ENCODE measurements at places on chromosomes 6 and 20.
A peak's percentile ranks its signal among the peaks of the same experiment; 100 is the strongest.

GRCh38 chr6:54100411-54101006 is 10.7 kb upstream of the MLIP start:
- no peak for DNase-seq

- no peak for DNase-seq
Measured at GRCh38 chr6:151430886-151431285, 21.0 kb downstream of the RMND1 start.

- DNase-seq = no peak
Measured at GRCh38 chr6:9064156-9064555, 628.8 kb upstream of the SLC35B3 start.

DNA sequence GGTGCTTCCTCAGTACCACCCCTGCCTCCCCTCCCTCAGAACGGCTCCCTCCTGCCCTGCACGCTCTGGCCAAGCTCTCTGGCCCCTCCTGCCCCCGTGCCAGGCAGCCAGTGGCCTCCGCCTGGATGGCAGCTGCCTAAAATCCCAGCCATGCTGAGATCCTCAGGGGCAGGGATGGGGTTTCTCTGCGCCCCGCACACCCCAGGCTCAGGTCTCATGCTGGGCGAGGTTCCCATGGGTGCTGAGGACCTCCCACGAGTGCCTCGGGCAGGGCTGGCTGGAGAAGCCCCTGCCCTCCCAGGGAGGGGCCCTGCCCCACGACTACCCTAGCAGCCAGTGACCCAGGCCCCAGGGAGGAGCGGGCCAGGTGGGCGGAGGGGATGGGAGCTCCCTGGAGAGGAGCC is 2.7 kb downstream of the PTK6 start:
- DNase-seq = no peak

GRCh38 chr20:22949331-22950109 is 85.6 kb upstream of the SSTR4 start:
- peak; percentile 10 for DNase-seq

DNA sequence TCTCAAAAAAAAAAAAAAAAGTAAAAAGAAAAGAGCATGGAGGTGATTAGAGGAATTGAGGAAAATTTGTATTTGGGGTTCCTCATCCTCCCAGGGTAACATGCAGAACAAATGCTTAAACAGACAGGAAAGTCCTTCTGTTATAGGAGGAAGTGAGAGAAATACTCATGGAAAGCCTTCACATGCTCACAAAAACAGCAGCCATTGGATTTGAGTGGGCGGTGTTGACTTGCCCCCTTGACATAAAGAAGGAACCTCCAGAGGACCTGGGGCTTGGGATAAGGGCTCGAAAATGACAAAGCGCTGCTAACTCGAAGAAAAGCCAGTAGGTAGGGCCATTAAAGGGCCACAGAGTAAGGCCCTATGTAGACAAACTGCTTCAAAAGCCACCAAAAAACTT is 17.5 kb upstream of the SAMHD1 start:
- DNase-seq = no peak

DNA sequence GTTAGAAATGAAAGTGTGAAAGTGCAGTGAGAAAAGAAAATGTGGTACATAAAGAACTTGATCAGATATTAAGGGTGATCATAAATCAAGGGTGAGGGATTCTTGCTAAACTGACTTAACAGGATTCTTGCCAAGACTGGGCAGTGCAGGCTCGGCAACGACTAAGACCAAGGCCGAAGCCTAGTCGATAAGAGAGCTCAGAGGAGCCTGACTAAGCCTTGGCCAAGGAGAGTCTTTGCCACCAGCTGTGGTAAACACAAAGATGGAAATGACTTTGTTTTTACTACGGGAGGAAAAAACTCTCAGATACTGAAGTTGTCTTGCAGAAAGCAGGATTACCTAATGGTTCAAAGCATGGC is 196.6 kb downstream of the LY86 start:
- DNase-seq = no peak

DNA sequence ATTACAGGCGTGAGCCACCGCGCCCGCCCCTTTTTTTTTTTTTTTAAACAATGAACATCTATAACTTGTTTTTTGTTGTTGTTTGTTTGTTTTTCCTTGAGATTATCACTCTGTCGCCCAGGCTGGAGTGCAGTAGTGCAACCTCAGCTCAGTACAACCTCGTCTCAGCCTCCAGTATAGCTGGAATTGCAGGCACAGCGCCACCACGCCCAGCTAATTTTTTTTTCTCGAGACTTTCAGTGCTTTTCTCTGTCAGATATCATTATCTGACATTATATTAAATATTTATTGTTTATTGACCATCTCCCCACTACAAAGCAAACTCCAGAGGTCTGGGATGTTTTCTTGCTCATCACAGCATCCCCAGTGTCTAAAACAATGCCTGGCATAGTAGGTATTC is 2.3 kb upstream of the DLK2 start:
- no peak for DNase-seq

- peak; percentile 51 for DNase-seq
Measured at GRCh38 chr6:132934496-132934895, 120.1 kb downstream of the RPS12 start.

- DNase-seq = no peak
Measured at GRCh38 chr6:154218787-154219186, 137.8 kb downstream of the IPCEF1 start.

- no peak for DNase-seq
Measured at GRCh38 chr6:90493332-90493731, 93.5 kb downstream of the MAP3K7 start.

DNA sequence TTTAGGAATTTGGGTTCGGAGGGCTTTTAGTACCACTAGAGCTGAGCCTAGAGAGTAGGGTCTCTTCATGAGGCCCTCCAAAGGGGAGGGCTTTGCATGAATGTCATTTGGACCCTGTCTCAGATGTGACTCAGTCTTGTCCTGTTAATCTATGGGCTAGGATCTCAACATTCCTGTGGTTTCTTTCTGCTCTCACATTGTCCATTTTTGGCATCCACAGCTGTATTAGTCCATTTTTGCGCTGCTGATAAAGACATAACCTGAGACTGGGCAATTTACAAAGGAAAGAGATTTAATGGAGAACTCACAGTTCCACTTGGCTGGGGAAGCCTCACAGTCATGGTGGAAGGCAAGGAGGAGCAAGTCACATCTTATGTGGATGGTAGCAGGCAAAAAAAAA is 61.0 kb downstream of the CRYBG1 start:
- DNase-seq = no peak

- no peak for DNase-seq
Measured at GRCh38 chr6:109449795-109450673, 5.5 kb downstream of the MICAL1 start.

- no peak for DNase-seq
Measured at GRCh38 chr6:87127737-87128136, 27.6 kb upstream of the ZNF292 start.

GRCh38 chr20:37535443-37536132 is 7.9 kb upstream of the BLCAP start:
- DNase-seq = no peak

GRCh38 chr20:48107560-48107959 is 322.3 kb upstream of the SULF2 start:
- DNase-seq = no peak

- DNase-seq = peak; percentile 19
Measured at GRCh38 chr6:139577763-139578604, 203.5 kb upstream of the CITED2 start.

- DNase-seq = peak; percentile 27
Measured at GRCh38 chr6:80338201-80338836, 231.8 kb downstream of the BCKDHB start.

DNA sequence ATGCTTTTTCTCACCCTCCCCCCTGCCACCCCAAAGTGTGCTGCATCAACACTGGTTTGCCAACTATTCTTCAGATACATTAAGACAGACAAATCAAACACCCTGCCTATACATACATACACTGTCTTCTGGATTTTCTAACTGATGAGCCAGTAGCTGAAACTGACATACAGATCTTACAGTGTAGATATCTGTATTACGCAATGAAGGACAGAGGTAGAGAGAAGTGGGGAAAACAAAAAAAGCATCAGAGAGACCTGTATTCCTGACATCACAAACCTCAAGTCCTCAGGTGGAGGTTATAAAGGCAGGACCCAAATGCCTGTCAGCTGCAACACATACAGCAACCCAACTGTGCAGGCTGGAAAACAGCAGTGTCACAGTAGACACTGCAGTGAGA is 535.4 kb downstream of the HACE1 start:
- DNase-seq = no peak

- no peak for DNase-seq
Measured at GRCh38 chr6:41502917-41503671, 43.1 kb upstream of the FOXP4 start.

- no peak for DNase-seq
Measured at GRCh38 chr6:133889557-133890403, 867 bp downstream of the TCF21 start.

GRCh38 chr20:24964506-24964840 is 15.4 kb downstream of the CST7 start:
- DNase-seq = no peak

GRCh38 chr6:62285612-62286469 is at the start of gene KHDRBS2:
Gene KHDRBS2 (minus strand): TSS chr6:62286225.
- DNase-seq = peak; percentile 33

DNA sequence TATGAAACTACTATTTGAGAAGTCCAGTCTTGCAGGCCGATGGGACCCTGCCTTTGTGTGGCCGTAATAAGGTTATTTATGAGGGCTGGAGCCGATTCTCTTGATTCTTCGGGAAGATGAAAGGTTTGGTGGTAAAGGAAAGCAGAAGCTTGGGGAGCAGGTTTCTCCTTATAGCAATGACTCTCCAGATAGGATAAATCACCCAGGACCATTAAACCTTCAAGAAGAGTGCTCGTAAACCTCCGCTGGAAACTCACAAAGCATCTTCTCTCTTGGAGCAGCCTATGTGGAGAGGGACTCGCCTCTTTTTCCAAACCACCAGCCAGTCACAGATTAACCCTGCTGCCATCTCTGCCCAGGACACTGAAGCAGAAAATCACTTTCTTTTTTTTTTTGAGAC is 69.6 kb upstream of the SALL4 start:
- DNase-seq = no peak

DNA sequence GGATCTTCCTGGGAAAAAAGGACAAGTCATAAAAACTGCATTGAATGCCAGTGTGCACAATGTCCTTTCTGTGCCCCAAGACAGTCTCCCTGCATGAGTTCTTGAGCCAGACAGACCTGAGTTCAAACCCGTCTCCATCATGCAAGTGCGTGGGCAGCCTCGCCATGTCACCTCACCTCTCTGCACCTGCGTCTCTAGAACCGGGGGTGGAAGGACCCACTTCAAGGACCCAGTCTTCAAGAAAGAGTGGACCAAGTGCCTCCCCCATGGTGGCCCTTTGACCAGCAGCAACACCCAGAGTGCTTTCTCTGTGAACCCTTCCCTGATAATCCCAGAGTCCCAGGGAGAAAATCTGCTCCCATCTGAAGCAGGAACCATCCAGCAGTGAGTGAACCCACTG is 23.5 kb upstream of the ANGPT4 start:
- no peak for DNase-seq

GRCh38 chr20:61594198-61594597 is 342.1 kb downstream of the CDH4 start:
- DNase-seq = no peak

DNA sequence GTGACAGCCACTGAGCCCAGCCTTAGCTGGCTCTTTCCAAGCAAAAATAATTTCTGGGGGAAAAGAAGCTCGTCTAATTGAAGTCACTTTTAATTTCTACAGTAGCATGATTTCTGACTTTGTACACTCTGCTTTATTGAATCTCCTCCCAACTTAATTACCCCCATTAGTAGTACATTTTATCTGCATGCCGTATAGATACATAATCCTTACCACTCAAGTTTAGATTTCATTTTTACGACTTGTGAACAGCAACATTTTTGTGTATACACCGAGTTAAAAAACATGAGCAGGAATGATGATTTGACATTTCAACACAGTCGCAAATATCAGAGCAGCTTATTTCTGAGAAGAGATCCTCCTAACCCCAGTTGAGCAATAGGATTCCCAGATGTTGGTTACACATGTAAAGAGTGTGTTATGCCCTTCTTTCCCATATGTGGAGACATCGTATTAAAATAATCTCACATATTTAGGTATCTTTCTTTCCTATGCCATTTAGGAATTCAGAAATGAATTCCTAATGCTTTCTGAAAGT is 127.3 kb upstream of the MTHFD1L start:
- no peak for DNase-seq

- no peak for DNase-seq
Measured at GRCh38 chr6:129901910-129902309, 40.8 kb upstream of the TMEM244 start.

DNA sequence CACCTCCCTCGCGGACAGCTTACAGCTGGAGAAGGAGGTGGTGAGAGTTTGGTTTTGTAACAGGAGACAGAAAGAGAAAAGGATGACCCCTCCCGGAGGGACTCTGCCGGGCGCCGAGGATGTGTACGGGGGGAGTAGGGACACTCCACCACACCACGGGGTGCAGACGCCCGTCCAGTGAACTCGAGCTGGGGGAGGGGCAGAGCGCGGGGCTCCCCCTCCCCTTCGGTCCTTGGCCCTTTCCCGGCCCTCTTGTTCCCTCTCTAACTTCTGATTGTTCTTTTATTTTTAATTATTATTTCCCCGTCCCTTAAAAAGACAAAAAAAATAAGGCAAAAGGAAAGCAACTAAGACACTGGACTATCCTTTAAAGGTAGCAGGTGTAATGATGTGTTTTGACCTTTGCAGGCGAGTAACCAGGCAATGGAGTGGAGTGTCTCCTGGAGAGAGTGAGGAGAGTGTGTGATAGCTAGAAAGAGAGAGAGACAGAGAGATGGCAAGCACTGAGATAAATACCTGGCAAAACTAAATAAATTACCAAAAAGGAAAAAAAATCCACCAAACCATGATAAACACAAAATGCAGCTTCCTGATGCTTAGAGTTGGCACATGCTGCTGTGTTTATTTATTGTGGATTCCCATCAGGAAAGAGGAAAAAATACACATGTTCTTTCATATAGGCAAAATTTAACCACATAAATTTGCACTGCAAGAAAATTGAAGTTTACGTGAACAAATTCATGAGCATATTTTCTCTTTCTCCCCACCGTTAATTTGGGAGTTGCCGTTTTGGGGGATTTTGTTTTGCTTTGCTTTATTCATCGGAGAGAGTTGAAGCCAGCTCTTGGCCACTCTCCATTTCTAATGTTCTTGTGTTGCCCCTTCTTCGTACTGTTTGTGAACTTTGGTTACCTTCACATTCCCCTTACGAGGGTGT is 1.9 kb downstream of the POU3F2 start:
- no peak for DNase-seq
